ENCODE measurements at places on chromosomes 5 and 9. TPM values are rescaled to one million over a fixed set of nuclear protein-coding genes. Genes with fewer than 3 reads are reported as not detected.
A peak's percentile ranks its signal among the peaks of the same experiment; 100 is the strongest.

Gene C5orf47
- total RNA-seq = not detected

DNA sequence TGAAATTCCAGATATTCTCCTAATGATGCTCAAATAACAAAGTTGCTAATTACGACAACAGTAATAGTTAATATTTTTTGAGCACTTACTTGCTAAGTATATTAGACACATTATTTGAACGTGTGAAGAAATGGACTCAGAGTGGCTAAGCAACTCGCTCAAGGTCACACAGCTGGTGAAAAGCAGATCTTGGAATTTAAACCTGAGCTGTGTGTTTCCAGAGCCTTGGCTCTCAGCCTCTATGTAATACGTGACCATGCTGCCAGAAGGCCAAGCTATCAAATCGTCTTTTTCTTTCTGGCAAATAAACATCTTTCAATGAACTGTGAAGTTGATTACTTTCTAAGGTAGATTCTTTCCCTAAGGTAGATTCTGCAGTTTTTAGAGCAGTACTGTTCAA is 61.6 kb downstream of the KCTD16 start:
- H3K4me3 ChIP-seq = no peak overlapping the region
- no peaks in the 10 kb centered on the region for H3K36me3 ChIP-seq
- DNase-seq = no peak
- no peaks in the 10 kb centered on the region for H3K27me3 ChIP-seq
- H3K27ac ChIP-seq = no peak overlapping the region

DNA sequence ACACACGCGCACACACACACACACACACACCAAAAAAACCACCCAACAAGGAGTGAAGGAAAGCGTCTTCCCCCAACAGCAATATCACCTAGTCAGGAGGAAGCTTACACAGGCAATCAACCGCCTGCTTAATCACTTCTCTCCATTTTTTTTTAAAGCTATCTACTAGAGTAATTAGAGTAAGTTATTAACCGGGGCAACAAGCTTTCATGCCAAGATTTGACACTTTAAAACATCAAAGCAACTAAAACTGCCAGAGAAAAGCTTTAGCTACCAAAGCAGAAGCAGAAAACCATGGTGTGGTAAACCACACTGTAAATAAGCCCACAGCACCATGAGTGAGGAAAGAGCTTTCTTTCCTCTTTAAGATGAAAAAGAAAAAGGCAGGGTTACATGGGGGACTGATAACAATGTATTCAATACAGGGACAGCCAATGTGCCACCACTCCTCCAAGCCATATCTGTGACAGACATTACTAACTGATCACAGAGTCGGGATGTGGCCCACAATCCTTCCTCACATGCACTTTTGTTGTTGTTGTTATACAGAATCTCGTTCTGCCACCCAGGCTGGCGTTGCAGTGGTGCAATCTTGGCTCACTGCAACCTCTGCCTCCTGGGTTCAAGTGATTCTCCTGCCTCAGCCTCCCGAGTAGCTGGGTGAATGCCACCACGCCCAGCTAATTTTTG is 282.1 kb downstream of the CRB2 start:
- no peak overlapping the region for H3K27ac ChIP-seq
- H3K4me3 ChIP-seq = no peak overlapping the region
- no peak for DNase-seq
- H3K36me3 ChIP-seq = no peaks in the 10 kb centered on the region

- H3K27me3 ChIP-seq = no peaks in the 10 kb centered on the region
- no peak for DNase-seq
- H3K4me3 ChIP-seq = no peak overlapping the region
- no peaks in the 10 kb centered on the region for H3K36me3 ChIP-seq
- H3K4me1 ChIP-seq = no peaks in the 10 kb centered on the region
- no peak overlapping the region for H3K27ac ChIP-seq
These were observed 70.8 kb downstream of the FAT2 start for GRCh38 chr5:151520294-151520693.

Gene CARD9
- 6.9 TPM for total RNA-seq

Gene NCS1
- 133 TPM for total RNA-seq

Gene GBGT1
- 8.9 TPM for total RNA-seq

Gene FBN2
- total RNA-seq = 0.55 TPM

GRCh38 chr9:113258282-113258681 is 17.1 kb downstream of the CDC26 start:
- H3K4me1 ChIP-seq = no peaks in the 10 kb centered on the region
- no peaks in the 10 kb centered on the region for H3K27me3 ChIP-seq
- H3K36me3 ChIP-seq = no peaks in the 10 kb centered on the region
- no peak overlapping the region for H3K27ac ChIP-seq

DNA sequence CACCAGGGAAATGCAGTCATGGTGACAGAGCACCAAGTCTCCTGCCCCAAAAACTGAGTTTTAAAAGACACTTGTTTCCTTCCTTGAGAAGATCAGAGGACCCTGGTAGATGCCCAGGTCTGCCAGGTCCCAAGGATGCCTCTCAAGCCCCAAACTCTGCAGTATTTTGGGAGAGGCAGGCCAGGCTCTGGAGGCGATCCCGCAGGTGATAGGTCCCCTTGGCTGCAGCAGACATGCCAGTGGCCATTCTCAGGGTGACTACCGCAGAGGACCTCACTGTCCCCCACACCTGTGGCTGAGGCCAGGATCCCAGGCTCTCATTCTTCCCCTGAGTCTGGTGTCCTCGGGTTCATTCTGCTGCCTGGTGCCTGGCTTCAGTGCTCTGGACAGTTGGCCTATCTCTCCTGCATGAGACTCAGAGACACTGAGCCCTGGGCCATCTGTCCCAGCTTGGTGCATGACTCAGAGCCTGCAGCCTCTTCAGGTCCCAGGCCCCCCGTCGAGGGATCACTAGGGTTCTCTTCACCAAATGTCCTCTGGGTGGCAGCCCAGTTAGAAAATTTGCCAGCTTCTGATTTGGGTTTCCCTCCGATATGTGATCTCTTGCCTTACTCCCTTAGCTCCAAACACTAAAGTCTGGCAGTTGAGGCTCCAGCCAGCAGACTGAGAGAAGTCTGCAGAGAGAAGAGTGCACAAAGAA is 59.7 kb upstream of the GARNL3 start:
- DNase-seq = peak; percentile 66
- no peak overlapping the region for H3K4me3 ChIP-seq
- H3K27me3 ChIP-seq = no peaks in the 10 kb centered on the region
- H3K36me3 ChIP-seq = no peaks in the 10 kb centered on the region
- no peak overlapping the region for H3K27ac ChIP-seq

GRCh38 chr5:60161340-60161934 is 267.9 kb upstream of the PDE4D start:
- H3K4me1 ChIP-seq = no peaks in the 10 kb centered on the region
- no peaks in the 10 kb centered on the region for H3K27me3 ChIP-seq
- no peaks in the 10 kb centered on the region for H3K36me3 ChIP-seq
- DNase-seq = no peak
- H3K4me3 ChIP-seq = no peak overlapping the region
- H3K27ac ChIP-seq = no peak overlapping the region

GRCh38 chr9:113636165-113636564 is 172.6 kb downstream of the RGS3 start:
- no peak overlapping the region for H3K27ac ChIP-seq
- peak; percentile 58 for DNase-seq
- H3K27me3 ChIP-seq = no peaks in the 10 kb centered on the region
- H3K36me3 ChIP-seq = no peaks in the 10 kb centered on the region
- no peak overlapping the region for H3K4me3 ChIP-seq

- H3K27me3 ChIP-seq = no peaks in the 10 kb centered on the region
- no peak for DNase-seq
- no peaks in the 10 kb centered on the region for H3K36me3 ChIP-seq
- no peaks in the 10 kb centered on the region for H3K4me1 ChIP-seq
- H3K4me3 ChIP-seq = no peak overlapping the region
These were observed 13.0 kb downstream of the BAAT start for GRCh38 chr9:101371813-101372212.

Gene MOB3B
- total RNA-seq = 12.1 TPM

- H3K4me3 ChIP-seq = no peak overlapping the region
- no peaks in the 10 kb centered on the region for H3K36me3 ChIP-seq
- peak; percentile 69 for DNase-seq
- H3K27me3 ChIP-seq = no peaks in the 10 kb centered on the region
These were observed 229.1 kb downstream of the SEC61B start for GRCh38 chr9:99451112-99451606.

GRCh38 chr9:94772144-94772543 is 45.6 kb downstream of the AOPEP start:
- no peak overlapping the region for H3K27ac ChIP-seq
- peaks cover 15% of the 10 kb centered on the region for H3K4me1 ChIP-seq

Measured in sigmoid colon (tissue), 7 donors.